ENCODE measurements at places on chromosomes 6 and 20.

GRCh38 chr20:4227085-4227821 lies 211.9 kb upstream of the RNF24 start:
- no peak for DNase-seq

- DNase-seq: no peak
Observed at GRCh38 chr20:25046736-25047666, 10.9 kb downstream of the ACSS1 start.

DNA sequence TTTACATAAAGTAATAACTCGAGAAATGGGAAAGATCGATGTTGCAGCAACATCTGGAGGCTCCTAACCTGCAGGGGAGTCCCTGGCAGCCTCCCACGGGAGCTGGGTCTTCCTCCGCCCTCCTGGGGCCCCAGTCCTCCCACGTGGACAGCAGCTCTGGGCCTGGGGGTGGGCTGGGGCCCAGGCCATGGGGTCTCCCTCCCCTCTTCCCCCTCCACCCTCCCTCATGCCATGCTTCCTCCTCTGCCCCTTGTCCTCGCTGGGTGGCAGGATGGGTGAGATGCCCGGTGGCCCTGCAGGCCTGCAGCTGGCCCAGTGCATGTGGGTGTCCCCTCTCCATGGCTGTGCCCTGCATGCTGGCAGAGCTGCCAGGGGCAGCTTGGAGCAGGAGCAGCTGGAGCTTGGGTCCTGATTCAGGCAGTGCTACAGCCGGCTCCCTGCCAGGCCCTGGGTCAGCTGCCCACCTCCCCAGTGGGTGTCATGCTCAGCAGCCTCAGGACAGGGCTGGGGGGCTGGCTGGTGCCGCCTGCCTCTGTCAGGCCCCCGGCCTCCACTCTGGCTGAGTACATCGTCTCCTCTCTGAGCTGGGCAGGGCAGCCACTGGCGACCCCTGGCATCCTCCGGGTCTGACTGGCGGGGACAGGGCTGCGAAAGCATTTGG lies 48.9 kb upstream of the BHLHE23 start:
- no peak for DNase-seq

- DNase-seq: no peak
Observed at GRCh38 chr6:1136827-1137226, 175.1 kb upstream of the FOXQ1 start.

- no peak for DNase-seq
Observed at GRCh38 chr20:51487565-51488268, 54.8 kb downstream of the NFATC2 start.

- DNase-seq: no peak
Observed at GRCh38 chr6:82195619-82196018, 51.9 kb downstream of the IBTK start.

DNA sequence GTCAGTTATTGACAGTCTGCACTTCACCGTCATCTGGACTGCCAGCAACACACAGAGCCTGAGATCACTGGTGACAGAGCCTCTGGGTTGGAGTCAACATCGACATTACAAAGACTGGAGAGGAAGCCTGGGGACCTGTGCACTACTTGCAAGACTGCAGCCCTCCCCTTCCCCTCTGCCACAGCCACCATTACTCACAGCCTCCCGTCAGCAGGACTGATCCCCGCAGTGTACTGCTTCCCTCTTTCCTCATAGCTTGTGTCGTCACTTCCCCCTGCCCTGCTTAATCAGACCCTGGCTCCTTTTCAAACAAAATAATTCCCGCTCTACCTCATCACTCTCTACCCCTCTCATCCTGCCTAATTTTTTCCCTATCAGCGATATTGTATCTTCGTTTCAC lies 235.5 kb upstream of the KCNQ5 start:
- DNase-seq: no peak

DNA sequence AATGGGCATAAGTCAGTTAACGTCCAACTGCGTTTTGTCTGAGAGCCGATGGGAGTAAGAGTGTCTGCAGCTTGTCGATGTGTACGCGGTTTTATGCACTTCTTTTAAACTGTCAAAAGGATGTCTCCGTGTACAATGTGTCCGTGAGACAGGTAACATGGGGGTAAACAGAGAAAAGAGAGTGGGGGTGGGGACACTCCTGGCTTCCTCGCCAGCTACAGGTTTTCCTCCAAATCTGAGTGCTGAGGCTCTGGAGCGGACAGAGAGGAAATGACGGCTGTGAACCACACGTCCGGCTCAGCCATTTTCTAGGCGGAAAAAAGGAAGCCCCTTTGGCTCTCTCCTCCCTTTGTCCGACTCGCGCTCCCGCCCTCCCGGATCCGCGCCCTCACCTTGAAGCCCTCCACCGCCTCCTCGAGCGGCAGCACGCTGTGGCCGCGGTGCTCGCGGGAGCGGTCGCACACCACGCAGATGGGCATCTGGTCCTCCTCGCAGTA lies 916 bp downstream of the TRIM27 start:
- no peak for DNase-seq

DNA sequence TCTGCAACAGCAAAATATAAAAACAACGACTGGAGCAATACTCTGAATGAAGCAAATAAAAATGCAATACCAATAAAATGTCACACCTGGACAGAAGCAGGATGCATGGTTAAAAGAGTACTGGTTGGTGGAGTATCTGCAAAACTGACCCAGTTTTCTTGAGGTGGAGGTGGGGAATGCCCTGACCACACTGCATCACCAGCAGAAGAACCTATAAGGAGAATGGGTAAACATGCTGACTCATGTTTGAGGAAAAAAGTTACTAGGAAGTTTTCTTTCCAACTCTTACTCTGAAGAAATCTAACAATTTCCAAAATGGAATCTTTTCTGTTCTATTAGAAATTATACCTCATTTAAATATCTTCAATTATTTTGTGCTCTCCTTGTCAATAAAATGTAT lies 43.6 kb downstream of the REPS1 start:
- DNase-seq: no peak

- DNase-seq: no peak
Observed at GRCh38 chr6:107633680-107634323, 143.9 kb downstream of the SOBP start.
